Skeletal muscle cell (primary cell): ENCODE measurements at places on chromosomes 5 and 9.

- DNase-seq: no peak
These were observed 1.7 kb upstream of the PTPN3 start for GRCh38 chr9:109499631-109500410.

GRCh38 chr9:111186021-111186530 is 143.9 kb downstream of the OR2K2 start:
- no peak for DNase-seq

- no peak for DNase-seq
These were observed 378.6 kb downstream of the ICE1 start for GRCh38 chr5:5800801-5801761.

- DNase-seq: no peak
These were observed 101.2 kb downstream of the TRIM36 start for GRCh38 chr5:115068239-115069086.

DNA sequence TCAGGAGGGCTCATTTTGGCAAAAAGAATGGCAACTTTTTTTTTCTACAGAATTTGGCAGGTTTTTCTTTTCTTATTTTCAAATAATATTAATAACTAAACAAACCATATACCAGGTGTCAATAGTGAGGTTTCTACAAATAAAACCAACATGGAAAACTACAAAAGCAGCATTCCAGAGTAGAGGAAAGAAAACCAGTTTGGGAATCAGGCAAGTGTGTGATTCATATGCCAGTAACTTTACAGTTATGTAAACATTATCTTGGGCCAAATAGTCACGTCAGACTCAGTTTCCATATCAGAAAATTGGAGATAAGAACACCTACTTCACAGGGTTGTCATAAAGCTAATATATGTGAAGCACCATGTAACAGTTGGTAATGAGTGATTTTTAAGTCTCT is 51.7 kb downstream of the FBXW11 start:
- DNase-seq: no peak

DNA sequence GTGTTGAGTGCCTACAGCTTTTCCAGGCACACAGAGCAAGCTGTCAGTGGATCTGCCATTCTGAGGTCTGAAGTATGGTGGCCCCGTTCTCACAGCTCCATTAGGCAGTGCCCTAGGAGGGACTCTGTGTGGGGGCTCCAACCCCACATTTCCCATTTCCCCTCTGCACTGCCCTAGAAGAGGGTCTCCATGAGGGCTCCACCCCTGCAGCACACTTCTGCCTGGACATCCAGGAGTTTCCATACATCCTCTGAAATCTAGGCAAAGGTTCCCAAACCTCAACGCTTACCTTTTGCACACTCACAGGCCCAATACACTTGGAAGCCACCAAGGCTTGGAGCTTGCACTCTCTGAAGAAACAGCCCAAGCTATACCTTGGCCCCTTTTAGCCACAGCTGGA is 131.3 kb downstream of the DEPDC1B start:
- DNase-seq: no peak

DNA sequence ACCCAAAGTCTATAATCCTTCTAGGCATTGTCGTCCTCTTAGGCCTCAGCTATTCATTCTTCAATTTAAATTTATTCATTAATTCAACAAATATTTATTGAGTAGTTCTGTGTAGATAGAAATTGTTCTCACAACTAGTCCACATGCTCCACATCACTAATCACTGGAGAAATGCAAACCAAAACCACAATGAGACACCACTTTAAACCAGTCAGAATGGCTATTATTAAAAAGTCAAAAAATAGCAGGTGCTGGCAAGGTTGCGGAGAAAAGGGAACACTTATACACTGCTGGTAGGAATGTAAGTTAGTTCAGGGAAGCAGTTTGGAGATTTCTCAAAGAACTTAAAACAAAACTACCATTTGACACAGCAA is 51.1 kb upstream of the TNFSF15 start:
- DNase-seq: no peak

GRCh38 chr5:14351086-14351661 is 208.0 kb downstream of the TRIO start:
- no peak for DNase-seq

GRCh38 chr5:34002629-34003328 is 5.1 kb downstream of the AMACR start:
- DNase-seq: no peak

DNA sequence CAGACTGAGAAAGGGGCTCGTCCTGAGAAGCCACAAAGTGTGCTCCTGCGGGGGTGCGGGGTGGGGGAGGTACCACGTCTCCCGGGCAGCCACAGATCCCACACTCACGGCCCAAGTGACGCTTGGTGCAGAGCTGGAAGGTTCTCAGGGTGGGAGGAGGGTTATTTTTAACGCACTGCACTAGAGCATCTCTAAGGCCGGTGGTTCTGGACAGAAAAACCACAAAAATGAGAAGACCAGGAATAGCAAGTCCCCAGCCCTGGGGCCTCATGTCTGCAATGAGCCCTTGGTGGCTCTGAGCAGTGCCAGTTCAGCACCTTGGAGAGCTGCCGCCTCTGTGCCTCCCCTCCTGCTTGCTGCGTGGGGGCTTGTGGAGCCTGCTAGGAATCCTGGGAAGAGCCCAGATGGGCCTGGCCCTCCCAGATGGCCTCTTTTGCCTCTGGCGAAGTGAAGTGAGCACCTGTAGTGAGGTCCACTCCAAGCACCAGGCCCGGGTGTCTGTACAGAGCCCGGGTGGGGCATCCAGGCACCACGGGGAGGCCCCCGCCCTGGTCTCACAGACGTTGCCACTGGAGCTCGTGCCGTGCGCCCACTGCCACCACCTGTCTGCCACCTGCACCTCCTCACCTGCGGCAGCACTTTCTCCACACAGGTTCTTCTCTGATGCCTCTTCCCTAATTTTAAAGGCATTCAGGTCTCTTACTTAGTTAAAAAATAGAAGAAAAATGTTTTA is 48.9 kb upstream of the CACNA1B start:
- no peak for DNase-seq

DNA sequence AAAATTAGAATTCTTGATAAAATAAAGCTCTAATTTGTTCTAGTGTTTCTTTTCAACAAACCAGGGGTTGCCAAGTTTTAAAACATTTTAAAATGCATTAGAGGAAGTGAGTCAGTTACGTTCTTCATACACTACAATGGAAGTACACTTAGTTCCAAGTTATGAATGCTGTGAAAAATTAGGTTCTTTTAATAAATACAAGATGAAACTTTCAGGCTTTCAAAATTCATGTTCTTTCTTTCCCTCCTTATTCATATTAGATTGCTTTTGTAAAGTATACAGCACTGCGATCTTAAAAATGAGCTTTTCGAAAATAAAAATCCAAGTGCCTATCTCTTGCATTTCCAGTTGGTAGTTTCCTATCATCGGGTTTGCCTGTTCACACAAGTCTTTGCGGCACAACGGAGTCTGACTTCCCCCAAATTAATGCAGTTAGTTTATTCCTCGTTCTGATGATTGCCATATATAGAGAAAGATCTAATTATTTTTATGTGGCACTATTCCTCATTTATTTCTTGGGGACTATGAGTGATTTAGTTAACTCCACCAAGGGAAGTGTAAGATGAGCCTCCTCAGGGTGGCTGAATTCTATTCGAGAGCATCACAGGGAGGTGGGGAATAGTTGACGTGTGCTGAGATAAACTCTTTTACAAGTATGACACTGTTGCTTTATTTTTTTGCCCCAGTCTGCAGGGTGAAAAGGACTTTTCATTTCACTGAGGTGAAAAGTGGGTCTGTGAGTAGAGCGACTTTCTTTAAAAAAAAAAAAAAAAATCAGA is 238.2 kb downstream of the CD180 start:
- peak; percentile 47 for DNase-seq

- no peak for DNase-seq
These were observed 5.6 kb upstream of the GPR151 start for GRCh38 chr5:146521403-146522106.

GRCh38 chr9:107375001-107375400 is 91.9 kb downstream of the RAD23B start:
- DNase-seq: no peak

GRCh38 chr9:90303655-90304054 is 339.0 kb downstream of the DIRAS2 start:
- no peak for DNase-seq

GRCh38 chr9:114790521-114790920 is 15.3 kb downstream of the TNFSF15 start:
- DNase-seq: no peak

DNA sequence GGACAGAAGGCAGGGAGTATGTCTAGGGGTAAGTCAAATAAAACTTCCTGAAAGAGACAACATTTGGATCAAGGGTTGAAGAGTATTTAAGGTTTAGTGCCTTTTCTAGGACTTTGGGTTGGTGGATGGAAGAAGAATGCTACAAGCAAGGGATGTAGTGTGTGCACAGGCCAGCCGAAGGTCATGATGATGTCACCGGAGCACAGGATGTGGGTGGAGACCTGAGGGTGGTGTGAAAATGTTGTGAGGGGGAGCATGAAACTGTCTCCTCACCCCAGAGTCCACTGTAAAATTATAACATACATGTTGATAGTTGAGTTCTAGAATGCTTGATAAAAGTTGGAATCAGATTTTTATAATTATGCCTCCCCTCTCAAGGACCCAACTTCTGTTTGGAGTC is 553.3 kb upstream of the SGCD start:
- no peak for DNase-seq

DNA sequence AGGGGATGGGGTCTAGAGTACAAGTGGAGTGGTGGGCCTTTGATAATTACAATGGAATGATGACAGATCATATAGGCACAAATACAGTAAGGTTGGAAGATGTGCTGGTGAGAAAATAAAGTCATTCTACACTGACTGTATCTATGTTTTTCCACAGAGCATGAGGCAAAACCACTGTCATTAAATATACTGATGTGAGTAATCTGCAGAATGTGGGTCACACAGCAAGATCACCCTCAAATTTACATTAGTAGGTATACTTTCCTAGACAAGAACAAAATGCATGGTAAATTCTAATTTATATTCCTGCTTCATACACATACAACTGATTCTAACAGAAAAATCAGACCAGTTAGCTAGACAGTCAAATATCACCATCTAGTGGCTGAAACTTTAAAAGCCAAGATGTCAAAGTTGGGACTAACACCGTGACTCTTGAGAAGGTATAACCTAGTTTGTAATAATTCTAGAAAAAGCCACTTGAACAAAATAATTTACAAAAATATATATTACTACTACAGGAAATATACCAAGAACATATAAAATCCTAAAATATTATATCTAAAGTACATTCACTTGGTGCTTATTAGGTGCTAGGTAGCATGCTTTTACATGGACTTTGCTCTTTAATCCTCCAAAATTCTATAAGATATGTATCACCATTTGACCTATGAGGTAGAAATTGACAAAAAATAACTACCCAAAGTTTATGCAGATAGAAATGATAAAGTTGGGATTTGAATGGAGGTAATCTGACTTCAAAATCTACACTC is 19.5 kb downstream of the TTC33 start:
- DNase-seq: no peak

GRCh38 chr5:7420510-7421280 is 24.8 kb downstream of the ADCY2 start:
- no peak for DNase-seq

- DNase-seq: no peak
These were observed 439.2 kb downstream of the PTPRD start for GRCh38 chr9:10173561-10173960.

DNA sequence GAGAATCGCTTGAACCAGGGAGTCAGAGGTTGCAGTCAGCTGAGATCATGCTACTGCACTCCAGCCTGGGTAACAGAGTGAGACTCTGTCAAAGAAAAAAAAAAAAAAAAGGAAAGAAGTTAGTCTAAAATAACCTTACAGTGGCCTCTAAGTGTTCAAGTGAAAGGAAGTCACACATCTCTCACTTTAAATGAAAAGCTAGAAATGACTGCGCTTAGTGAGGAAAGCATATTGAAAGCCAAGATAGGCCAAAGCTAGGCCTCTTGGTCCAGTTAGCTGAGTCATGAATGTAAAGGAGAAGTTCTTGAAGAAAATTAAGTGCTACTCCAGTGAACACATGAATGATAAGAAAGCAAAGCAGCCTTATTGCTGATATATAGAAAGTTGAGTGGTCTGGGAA is 38.1 kb downstream of the ITGA1 start:
- no peak for DNase-seq

- no peak for DNase-seq
These were observed 80.2 kb upstream of the SPRY4 start for GRCh38 chr5:142405023-142405422.

GRCh38 chr9:124290053-124290591 is 32.4 kb downstream of the NEK6 start:
- no peak for DNase-seq

GRCh38 chr9:74528207-74528606 is 31.1 kb downstream of the RORB start:
- DNase-seq: no peak

- DNase-seq: no peak
These were observed 47.4 kb downstream of the PRKACG start for GRCh38 chr9:68966496-68966944.

DNA sequence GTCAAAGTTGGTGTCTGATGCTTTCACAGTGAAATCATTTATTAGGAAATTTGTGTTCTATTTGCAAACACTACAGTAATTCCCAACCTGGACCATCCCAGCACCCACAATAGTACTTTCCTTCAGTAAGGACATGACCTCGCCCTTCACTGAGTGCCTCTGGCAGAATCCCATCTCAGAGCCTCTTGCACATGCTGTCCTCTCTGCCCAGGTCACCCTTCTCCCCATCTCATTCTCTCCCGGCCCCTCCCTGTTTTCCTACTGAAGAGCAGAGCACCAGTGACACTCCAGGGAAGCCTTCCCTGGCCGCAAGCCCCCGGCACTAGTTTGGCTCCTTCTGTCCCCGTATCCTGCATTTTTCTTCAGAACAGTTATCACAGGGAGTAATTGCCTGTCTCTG is 220.4 kb downstream of the MAPKAP1 start:
- no peak for DNase-seq

DNA sequence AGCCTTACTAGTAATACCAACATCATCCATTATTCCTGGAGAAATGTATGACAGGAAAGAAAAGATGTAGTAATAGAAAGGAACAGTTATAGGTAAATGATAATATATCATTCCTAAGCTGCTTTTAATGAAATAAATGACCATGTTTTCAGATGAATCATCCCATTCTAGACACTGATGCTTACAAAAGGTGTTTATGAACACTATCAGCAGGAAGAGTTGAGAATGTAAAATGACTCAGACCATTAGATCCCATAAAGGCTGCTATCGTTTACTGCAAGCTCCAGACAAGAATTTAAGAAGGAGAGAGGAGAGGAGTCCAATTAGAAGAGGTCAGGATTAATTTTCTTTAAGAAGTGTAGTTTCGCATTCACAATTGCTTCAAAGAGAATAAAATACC is 1033.5 kb downstream of the EFNA5 start:
- DNase-seq: no peak

DNA sequence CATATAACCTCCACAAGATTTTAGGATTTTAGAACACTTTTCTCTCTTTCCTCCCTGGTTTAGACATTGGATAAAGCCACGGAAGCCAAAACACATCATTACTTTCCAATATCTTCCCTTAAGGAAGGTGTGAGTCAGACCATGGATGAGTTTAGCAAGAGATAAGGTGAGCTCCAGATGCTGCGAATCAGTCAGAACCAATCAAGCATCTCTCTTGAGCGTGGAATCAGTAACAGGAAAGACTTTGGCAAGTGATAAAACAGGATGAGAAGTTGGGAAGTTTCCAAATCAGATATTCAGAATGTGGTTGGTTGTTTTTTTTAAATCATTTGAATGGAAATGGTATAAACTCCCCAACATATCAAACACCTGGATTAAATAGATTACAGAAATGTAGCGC is 397.8 kb downstream of the EFNA5 start:
- no peak for DNase-seq

GRCh38 chr9:68728731-68729130 is 23.7 kb downstream of the PIP5K1B start:
- no peak for DNase-seq

GRCh38 chr5:155263381-155263780 is 249.8 kb downstream of the KIF4B start:
- no peak for DNase-seq
